ENCODE measurements at places on chromosomes 3 and 15.

GRCh38 chr3:99473321-99473751, 165.1 kb upstream of the COL8A1 start:
- no peak for DNase-seq

- DNase-seq, result no peak
These were observed 56.6 kb downstream of the BBX start for GRCh38 chr3:107579371-107579770.

- DNase-seq, result no peak
These were observed 15.4 kb upstream of the CXCR6 start for GRCh38 chr3:45927881-45928280.

DNA sequence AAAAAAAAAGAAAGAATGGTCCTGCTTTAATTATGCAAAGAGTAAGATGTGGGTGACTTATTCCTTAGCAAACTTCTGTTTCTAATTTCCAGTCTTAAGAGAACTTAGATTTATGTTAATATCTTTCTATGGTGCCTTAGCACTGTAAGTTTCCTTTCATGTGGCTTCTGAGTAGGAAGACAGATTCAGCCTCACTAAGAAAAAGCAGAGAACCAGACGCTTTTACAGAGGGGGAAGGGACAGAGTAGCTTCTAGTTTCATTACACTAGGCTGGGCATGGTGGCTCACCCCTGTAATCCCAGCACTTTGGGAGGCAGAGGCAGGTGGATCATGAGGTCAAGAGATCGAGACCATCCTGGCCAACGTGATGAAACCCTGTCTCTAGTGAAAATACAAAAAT, 95.0 kb downstream of the DHX30 start:
- no peak for DNase-seq

GRCh38 chr3:10721101-10721500, 94.9 kb upstream of the SLC6A11 start:
- peak; percentile 31 for DNase-seq

DNA sequence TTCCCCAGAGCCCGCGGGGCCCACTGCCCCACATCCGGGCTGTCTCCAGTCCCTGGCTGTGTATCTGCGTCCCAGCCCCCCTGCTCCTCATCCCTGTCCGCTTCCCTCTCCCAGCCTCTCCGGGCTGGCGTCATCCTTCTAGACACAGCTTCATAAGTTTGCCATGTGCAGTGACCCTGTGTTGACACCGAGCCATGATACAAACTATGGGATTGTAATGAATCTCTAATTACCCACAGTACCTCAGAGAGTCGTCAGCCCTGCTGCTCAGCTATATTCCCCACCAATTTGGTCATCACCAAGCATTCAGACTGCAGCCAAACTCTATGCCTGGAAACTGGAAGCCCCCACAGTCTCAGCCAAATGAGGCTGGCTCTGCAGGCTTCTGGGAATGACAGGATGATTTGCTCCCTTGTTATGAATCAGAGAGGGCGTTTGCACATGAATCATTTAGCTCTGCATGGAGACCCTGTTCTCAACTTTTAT, 466.1 kb upstream of the ATP11B start:
- no peak for DNase-seq

GRCh38 chr3:119800844-119801243, 18.9 kb downstream of the NR1I2 start:
- no peak for DNase-seq

DNA sequence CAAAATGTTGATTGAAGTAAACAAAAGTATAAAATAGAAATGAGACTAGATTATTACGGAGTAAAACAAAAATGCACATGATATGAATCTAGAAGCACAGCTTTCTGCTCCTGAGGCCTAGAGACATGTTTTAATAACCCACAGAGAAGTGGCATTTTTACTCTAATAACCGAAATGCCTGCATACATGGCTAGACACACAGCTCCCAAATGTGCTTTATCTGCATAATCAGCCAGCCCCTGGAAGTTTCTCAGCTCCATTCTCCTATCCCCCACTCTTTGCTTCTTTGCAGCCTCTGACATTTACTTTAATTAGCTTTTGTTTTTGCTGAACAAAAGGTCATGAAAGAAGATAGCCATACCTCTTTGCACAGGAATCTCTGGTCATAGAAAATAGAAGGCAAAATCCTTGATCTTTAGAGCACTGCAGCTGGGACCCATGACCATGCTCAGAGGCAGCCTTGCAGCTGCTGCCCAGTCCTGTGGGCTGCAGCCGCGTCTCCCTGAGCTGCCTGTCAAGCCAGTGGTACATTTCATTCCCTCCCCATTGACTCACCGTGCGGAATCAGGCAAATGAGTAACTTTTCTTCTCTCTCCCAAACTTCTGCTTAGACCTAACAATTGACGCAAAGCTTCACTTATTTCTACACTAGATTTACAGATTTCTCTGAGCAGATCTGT, at the start of gene VEPH1:
TSS of gene VEPH1 (minus strand) at position 501 of the 680 bp plus-strand sequence. CDS start 8,067 bp downstream, outside the sequence.
- no peak for DNase-seq

DNA sequence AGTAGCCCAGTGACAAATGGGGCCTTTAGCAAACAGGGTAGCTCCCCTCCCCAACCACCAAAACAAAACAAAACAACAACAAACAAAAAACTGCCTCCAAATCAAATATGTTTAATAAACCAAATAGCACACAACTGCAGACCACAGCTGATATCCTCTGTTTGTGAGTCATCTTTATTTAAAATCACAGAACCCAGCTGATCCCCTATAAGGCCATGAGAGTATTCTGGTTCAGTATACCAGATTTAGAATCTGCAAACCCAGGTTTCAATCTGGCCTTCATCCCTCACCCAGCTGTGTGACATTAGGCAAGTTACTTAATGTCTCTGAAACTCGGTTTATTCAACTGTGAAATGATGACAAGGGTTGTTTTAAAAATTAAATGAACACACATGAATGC, 124.5 kb downstream of the SUCLG2 start:
- no peak for DNase-seq

GRCh38 chr3:14988988-14989394, 41.6 kb downstream of the NR2C2 start:
- no peak for DNase-seq

DNA sequence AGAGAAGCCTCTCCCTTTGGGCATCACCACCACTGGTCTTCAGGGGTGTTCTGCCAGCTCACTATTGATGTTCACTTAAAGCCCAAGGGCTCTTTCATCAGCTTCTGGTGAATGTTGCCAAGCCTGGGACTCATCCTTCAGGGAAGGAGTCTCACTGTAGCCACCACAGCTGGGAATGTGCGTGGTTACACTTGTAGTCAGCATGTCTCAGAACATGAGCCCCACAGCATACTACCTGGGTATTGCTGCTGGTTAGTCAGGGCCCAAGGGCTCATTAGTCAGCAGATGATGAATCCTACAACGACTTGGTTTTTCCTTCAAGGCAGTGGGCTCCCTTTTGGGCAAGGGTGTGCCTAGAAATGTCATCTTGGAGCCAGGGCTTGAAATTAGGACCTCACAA, 412.9 kb downstream of the VGLL3 start:
- DNase-seq, result no peak

DNA sequence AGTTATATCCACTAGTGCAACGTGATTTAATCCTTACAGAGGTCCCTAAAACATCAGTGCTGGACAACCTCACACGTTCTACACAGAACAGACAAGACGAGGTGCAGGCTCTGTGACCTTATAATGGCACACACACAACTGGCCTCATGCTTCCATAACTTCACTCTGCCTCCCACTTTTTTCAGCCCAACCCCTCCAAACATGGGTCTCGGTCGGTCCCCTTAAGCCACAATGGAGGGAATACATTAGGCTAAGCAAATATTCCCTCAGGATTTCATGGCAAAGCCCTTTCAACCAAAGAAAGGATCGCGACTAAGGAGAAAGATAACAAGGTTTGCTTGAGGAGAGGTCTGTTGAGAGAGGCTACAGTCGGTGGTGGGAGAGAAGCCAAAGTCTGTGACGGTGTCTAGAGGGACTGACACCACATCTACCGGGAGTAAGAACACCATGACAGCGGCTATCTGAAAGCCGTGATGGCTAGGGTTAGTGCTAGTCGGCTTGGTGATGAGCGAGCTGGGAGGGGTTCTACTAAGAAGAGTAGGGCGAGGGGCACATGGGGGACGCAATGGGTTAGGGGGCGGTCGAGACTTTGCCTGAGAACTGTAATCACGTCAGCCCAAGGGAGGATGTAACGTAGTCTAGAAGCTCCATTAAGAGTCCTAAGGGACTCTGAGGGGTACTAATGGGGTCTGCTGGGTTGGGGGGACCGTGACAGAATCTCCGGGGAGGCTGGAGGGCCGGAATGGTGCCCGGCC, 1.0 kb downstream of the MYO9A start:
- no peak for DNase-seq

GRCh38 chr3:37144806-37145205, 29.6 kb downstream of the LRRFIP2 start:
- DNase-seq, result no peak

GRCh38 chr3:127535901-127536829, 54.4 kb downstream of the TPRA1 start:
- DNase-seq, result peak; percentile 63

- DNase-seq, result peak; percentile 76
These were observed 157.8 kb downstream of the TIGIT start for GRCh38 chr3:114451561-114452018.

- DNase-seq, result no peak
These were observed 133.2 kb downstream of the SLC25A26 start for GRCh38 chr3:66354001-66354400.

DNA sequence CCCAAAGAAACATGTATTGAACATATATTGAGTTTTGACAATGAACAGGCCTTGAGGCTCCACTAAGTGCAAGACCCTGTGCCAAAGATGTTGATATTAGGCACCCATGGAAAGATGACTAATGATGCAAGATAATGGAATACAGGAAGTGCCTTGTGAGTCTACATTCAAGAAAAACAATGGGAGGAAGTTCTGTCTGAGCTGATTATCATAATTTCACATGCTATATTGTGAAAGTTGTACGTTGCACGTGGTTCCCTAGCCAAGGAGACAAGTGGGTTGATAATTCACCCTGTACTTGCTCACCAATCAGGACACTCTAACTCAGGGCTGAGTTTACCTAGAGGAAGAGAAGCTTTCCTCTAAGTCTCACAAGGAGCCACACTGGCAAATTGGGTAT, 186.9 kb upstream of the STAC start:
- DNase-seq, result no peak

DNA sequence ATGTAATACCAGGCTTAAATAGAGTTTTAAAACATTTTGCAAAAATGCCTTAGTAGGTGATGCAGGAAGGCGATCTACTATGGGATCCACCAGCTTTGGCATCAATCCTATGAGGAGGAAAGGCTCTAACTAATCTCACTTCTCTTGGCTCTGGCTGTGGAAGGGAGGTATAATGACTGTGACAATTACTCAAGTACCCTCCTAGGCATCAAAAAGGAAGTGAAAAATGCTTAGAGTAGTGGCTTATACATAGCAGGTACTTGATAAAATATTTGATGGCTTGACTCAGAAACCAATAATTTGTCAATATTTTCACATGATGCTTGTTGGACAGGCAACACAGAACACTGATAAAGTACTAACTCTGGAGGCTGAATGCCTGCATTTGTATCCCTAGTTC, 34.1 kb upstream of the SERPINI2 start:
- no peak for DNase-seq

DNA sequence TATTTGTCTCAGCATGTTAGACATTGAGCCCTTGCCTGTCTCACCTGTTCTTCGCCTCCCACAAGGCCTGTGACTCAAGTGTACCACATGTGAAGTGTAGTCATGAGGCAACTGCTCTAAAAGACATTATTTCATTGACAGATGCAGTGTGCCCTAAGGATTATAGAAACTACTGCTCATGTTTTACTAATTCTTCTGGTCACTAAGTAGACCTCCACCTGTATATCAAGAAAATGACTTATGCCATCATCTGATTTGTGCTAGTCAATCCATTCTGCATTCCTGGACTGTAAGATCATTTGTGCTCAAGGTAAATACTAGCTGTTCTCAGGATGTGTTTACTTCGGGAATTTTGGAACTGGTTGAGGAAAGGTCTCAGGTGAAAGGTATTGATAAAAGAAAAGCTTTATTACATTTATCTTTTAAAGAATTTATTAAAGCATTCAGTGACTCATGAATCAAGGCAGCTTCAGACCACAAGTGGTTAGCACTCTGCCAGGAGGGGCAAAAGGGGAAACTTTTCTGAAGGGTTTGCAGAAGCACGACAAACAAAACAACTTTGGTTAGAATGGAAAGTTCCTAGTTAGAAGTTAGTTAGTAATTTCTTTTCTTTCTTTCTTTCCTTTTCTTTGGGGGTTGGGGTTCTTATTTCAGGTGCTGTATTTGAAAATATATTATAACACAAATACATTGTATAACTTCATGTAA, 465.3 kb upstream of the CBLB start:
- DNase-seq, result no peak

GRCh38 chr3:122770521-122771202, 23.0 kb downstream of the HSPBAP1 start:
- DNase-seq, result no peak

- no peak for DNase-seq
These were observed 453.8 kb downstream of the MAGI1 start for GRCh38 chr3:65584913-65585312.

DNA sequence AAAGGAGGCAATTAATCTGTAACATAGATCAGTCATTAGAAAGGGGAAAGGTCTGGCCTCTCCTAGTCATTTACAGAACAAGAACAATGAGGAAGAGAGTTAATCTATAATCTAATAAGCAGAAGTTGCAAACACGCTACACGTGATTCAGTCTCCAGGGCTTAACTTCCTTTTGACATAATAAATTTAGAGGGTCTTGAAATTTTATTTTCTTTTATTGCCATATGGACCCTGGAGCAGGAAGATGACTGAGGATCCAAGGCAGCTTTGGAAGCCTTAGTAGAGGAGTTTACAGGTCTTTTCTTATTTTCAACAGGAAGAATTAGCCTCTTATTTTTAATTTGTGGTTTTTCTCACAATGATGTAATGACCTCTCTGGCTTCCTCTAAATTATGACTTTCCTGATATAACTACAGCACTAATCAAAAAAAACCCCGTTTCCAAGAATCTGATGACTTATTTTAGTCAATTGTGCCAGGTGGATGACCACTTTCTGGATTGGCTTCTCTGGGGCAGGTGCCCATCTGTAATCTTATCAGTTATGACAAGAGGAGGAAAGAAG, 32.2 kb downstream of the ADGRG7 start:
- no peak for DNase-seq

DNA sequence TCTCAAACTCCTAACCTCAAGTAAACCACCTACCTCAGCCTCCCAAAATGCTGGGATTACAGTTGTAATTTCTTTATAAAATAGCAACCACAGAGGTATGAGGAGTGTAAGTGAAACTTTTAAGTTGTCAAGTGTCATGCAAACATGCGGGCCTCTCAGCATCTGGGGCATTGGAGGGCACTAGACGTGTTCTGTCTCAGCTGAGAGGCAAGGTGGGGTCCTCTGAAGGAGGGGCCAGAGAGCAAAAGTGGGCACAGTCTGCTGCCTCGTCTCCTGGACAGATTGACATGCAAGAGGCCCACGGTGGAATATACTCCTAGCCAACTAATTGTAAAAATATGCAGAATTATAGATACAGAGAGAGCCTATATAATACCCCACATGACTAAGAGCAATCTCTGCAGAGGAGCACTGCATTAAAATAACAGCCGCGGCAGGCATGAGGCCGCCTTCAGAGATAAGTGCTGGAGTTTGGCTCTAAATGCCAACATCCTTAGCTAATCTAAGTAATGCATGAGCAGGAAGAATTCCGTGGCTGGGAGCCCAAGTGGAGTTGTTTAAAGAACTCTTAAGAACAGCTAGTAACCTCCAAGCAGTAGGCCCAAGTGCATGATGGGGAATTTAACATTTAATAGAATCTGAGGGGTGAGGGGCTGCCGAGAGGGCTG, 87.8 kb upstream of the RNU6-1 start:
- DNase-seq, result no peak

GRCh38 chr15:68561901-68562300, 16.9 kb upstream of the CORO2B start:
- DNase-seq, result peak; percentile 15

Data from cardiac septum (tissue), 1 donor.